ENCODE measurements at places on chromosomes 11 and 22. TPM values are rescaled to one million over a fixed set of nuclear protein-coding genes. Genes with fewer than 3 reads are reported as not detected.

Gene FAM111B
- total RNA-seq, result 0.12 TPM

Gene APOBEC3F
- total RNA-seq, result 8.1 TPM

Gene SYT12
- 0.23 TPM for total RNA-seq

Gene MRGPRF
- 2.1 TPM for total RNA-seq

Gene TRIM51
- not detected for total RNA-seq

Gene GUCD1
- total RNA-seq, result 153 TPM

Gene RFPL3
- not detected for total RNA-seq

Gene TSPAN18
- 0.70 TPM for total RNA-seq

Gene ELF5
- total RNA-seq, result not detected

Gene FOLR2
- not detected for total RNA-seq
